NB4 (cell line): ENCODE measurements at places on chromosomes 4 and X.
A peak's percentile ranks its signal among the peaks of the same experiment; 100 is the strongest.

DNA sequence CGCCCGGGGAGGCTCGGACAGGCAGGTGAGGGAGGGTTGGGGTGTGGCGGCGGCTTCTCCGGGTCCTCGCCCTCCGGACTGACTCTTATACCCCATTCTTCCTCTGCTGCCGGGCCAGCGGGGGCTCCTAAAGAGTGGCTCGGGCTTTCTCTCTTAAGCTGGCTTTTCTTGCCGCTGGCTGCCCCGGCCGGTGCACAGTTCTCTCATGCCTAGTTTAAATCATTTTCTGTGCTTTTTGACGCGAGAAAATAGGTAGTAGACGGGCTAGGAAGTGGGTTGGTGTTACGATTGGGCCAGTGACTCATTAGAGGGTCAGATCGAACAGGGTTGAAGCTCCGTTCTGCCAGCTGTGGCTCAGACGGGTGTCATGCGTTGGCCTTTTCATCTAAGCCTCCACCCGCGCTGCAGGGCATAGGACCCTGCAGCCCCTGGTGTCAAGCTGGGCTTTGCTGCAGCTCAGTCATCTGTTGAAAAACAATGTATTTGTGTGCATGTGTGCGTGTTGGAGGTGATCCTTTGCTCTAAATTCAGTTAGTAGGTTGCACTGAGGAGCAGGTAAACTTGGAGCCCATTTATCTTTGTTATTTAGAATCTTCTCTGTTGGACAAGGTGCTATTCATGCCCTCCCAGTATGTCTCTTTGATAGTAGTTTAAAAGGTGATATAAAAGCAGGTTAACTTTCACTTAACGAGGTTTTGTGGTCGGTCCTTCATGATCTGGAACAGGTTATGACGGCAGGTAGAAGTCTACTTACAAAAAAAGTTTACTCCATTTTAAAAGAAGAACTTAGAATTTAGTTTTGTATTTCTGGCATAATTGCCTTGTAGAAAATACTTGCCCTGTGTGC is 802 bp downstream of the BMP2K start:
- DNase-seq, result peak; percentile 81

GRCh38 chrX:43448688-43449087 is 207.4 kb upstream of the MAOA start:
- no peak for DNase-seq

- no peak for DNase-seq
These were observed 33.2 kb upstream of the EDA2R start for GRCh38 chrX:66672106-66672505.

GRCh38 chr4:177434667-177435066 is 7.6 kb downstream of the AGA start:
- DNase-seq, result no peak

GRCh38 chr4:146246381-146246780 is 32.0 kb downstream of the REELD1 start:
- DNase-seq, result no peak
